ENCODE measurements at places on chromosomes 4 and X.

- no peak for DNase-seq
Measured at GRCh38 chr4:97819294-97819693, 324.0 kb downstream of the STPG2 start.

DNA sequence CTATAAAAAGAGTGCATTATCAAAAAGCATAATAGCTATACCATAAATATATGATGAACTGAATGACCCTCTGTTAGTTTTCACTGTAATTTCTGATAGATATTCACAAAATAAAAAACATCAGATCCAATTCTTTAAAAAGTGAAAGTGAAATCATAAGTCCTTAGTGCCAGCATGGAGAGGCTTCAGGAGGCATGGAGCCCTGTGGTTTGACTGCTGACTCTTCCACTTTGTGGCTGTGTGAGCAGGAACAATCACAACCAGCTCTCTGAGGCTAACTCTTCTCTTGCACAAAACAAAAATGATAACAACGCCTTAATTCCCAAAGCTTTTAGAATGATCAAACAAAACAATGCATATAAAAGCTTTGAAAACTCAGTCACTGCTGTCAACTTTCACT is 1143.9 kb downstream of the PDHA2 start:
- DNase-seq = no peak

- no peak for DNase-seq
Measured at GRCh38 chrX:153549807-153550206, 32.4 kb downstream of the ATP2B3 start.

DNA sequence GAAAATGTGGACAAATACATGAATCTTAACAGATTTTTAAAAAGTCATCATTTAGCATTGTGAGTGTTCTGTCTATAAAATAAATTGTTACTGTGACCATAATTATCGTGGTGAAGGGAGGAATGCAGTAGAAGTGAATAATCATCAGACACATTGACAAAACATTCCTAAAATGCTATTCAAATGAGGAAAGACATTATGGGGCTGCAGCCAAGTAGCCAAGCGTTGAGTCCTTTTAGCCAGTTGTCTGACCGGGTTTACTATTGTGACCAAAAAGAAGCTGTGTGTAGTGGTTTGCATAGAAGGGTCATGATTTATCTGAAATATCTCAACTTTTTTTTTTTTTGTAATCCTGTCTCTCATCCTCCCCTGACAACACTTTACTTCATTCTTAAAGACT is 19.5 kb downstream of the WWC2 start:
- DNase-seq = no peak
